ENCODE measurements at places on chromosomes 3 and 15.

GRCh38 chr15:25426896-25427610 lies 11.8 kb downstream of the UBE3A start:
- H3K27ac ChIP-seq: no peak overlapping the region
- H3K4me3 ChIP-seq: no peak overlapping the region
- H3K36me3 ChIP-seq: no peaks in the 10 kb centered on the region

- H3K27me3 ChIP-seq: no peaks in the 10 kb centered on the region
- peaks cover 14% of the 10 kb centered on the region for H3K36me3 ChIP-seq
- no peaks in the 10 kb centered on the region for H3K4me1 ChIP-seq
- H3K27ac ChIP-seq: no peak overlapping the region
These were observed 28.3 kb upstream of the TMEM42 start for GRCh38 chr3:44833394-44833793.

DNA sequence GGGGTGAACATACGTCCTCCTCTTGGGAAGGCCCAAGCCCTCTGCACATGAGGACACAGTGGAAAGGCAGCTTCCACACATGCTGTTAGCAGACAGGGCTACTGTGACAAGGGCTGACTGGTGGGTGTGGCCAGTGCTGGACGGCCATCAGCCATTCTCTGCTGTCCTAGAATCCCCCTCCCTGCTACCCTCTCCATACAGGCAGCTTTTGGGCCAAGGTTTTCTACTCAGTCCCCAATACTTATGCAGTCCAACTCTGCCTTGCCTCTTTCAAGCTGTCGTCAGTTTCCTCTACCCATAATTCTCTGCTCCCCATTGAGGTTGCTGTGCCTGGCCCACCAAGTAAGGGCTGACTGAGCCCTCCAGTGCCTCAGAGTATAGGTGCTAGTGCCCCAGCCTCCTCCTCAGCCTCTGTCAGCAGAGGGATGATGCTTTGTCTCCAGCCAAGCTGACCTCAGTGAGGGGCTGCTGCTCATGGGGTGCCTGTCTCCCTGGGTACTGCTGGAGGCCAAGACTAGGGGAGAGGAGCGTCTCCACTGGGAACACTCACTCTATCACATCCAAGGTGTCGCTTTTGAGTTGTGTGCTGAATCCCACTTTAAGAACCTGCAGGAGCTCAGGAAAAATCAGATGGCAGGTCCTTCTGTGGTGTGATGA lies 2.8 kb downstream of the LOXL1 start:
- H3K27ac ChIP-seq: no peak overlapping the region
- DNase-seq: no peak
- no peaks in the 10 kb centered on the region for H3K36me3 ChIP-seq
- H3K4me1 ChIP-seq: peaks cover 8% of the 10 kb centered on the region
- H3K27me3 ChIP-seq: peaks cover 6% of the 10 kb centered on the region

- H3K27me3 ChIP-seq: no peaks in the 10 kb centered on the region
- H3K27ac ChIP-seq: peak overlapping the region; percentile 60
- H3K4me1 ChIP-seq: peaks cover 21% of the 10 kb centered on the region
These were observed 29.0 kb upstream of the FURIN start for GRCh38 chr15:90839187-90840071.

DNA sequence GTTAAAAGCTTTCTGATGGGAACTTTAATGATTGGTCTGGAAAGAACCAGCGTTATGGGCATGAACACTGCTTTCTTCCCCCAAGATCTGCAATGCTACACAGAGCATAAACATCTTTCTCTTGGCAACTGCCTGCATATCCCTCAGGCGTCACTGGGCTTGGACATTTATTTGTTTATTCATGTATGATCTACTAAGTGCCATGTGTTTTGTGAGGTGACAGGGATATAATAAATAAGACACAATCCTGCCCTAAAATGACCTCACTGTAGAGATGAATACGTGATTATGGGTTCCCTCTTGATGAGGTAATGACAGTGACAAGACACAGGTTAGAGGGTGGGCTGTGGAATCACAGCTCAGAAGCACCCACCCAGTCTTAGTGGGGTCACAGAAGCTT lies 485.3 kb downstream of the PDCD6IP start:
- H3K4me1 ChIP-seq: peaks cover 5% of the 10 kb centered on the region
- DNase-seq: no peak
- no peaks in the 10 kb centered on the region for H3K36me3 ChIP-seq

- no peaks in the 10 kb centered on the region for H3K27me3 ChIP-seq
- H3K27ac ChIP-seq: no peak overlapping the region
- H3K4me3 ChIP-seq: no peak overlapping the region
These were observed 462.8 kb downstream of the NTRK3 start for GRCh38 chr15:87793725-87794124.

DNA sequence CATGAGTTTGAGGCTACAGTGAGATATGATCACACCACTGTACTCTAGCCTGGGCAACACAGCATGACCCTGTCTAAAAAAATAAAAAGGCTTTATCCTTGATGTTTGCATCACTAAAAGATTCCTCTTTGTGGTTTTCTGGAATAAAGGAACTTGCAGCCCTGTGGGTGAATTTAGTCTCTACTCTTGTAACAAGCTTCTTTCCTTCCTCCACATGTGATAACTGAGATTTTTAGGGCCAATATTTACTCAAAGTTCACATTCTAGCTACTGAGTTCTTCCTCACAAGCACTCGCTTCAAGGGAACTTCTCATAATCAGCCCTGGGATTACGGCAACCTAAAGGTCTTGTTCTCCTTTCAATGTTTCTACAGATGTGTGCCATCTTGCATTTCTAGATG lies 24.6 kb downstream of the COMMD2 start:
- H3K4me1 ChIP-seq: peaks cover 6% of the 10 kb centered on the region
- no peak overlapping the region for H3K27ac ChIP-seq
- no peaks in the 10 kb centered on the region for H3K27me3 ChIP-seq
- DNase-seq: no peak
- no peaks in the 10 kb centered on the region for H3K36me3 ChIP-seq

- no peaks in the 10 kb centered on the region for H3K27me3 ChIP-seq
- H3K36me3 ChIP-seq: no peaks in the 10 kb centered on the region
- no peak overlapping the region for H3K27ac ChIP-seq
- no peak for DNase-seq
- H3K4me3 ChIP-seq: no peak overlapping the region
These were observed 482.5 kb upstream of the TBL1XR1 start for GRCh38 chr3:177679568-177680471.

- H3K27ac ChIP-seq: no peak overlapping the region
- no peaks in the 10 kb centered on the region for H3K36me3 ChIP-seq
- peak; percentile 33 for DNase-seq
- H3K4me1 ChIP-seq: peaks cover 2% of the 10 kb centered on the region
These were observed 426 bp downstream of the PRKCD start for GRCh38 chr3:53161450-53161819.

DNA sequence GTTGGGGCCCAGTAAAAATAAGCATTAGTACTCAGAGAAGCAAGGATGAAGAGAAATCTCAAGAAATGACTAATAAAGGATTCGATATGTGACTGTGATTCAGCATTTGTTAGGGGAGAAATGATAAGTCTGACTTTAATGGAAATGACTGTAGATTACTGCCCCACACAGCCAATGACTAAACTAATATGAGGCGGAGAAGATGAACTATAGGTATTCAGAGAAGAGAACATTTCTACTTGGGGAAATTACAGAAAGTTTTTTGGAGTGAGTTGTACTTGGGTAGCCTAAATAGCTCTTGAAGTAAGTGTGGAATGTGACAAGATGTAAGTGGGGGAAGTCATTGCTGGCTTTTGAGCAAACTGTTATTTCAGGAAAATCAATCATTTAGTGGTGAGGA lies 380.0 kb downstream of the PDCD6IP start:
- H3K4me1 ChIP-seq: no peaks in the 10 kb centered on the region
- peak; percentile 12 for DNase-seq
- H3K36me3 ChIP-seq: no peaks in the 10 kb centered on the region
- no peak overlapping the region for H3K27ac ChIP-seq

DNA sequence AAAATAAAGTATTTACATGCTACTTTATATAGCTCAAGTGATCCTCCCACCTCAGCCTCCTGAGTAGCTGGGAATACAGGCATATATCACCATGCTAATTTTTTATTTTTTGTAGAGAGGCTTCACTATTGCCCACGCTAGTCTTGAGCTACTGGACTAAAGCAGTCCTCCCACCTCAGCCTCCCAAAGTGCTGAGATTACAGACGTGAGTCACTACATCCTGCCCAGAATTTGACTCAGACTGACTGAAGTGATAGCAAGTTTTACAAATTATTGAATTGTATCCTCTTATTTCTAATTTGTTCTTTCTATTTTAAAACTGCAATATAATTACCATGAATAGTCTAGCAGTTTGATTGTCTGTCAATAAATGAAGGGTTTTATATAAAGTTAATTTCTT lies 210.3 kb upstream of the CGNL1 start:
- DNase-seq: peak; percentile 18
- no peaks in the 10 kb centered on the region for H3K36me3 ChIP-seq
- no peaks in the 10 kb centered on the region for H3K4me1 ChIP-seq
- no peak overlapping the region for H3K27ac ChIP-seq
- no peak overlapping the region for H3K4me3 ChIP-seq

- peaks cover 4% of the 10 kb centered on the region for H3K4me1 ChIP-seq
- no peak overlapping the region for H3K27ac ChIP-seq
- peaks cover 1% of the 10 kb centered on the region for H3K36me3 ChIP-seq
- no peaks in the 10 kb centered on the region for H3K27me3 ChIP-seq
- no peak overlapping the region for H3K4me3 ChIP-seq
- DNase-seq: no peak
These were observed 1.9 kb upstream of the RMDN3 start for GRCh38 chr15:40756938-40757337.

GRCh38 chr3:72155391-72156064 lies 370.6 kb upstream of the PROK2 start:
- peak; percentile 94 for DNase-seq
- H3K4me3 ChIP-seq: no peak overlapping the region
- H3K36me3 ChIP-seq: no peaks in the 10 kb centered on the region
- no peak overlapping the region for H3K27ac ChIP-seq

DNA sequence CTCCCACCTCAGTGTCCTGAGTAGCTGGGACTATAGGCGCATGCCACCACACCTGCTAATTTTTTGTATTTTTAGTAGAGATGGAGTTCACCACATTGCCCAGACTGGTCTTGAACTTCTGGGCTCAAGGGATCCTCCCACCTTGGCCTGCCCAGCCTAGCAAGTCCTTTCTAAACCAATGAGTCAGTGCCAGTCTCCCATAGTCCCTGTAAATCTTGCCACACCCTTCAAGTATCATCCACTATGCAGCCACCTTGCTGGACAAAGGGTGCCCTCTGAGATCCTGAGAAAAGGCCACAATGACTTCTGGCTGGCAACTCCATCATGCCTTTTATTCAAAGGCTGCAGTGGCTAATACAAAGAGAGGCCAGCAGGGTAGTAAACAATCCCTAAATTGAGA lies 184.0 kb downstream of the ABHD5 start:
- no peak overlapping the region for H3K4me3 ChIP-seq
- H3K27ac ChIP-seq: no peak overlapping the region
- H3K27me3 ChIP-seq: no peaks in the 10 kb centered on the region

- peaks cover 11% of the 10 kb centered on the region for H3K4me1 ChIP-seq
- H3K36me3 ChIP-seq: no peaks in the 10 kb centered on the region
- no peak overlapping the region for H3K4me3 ChIP-seq
- H3K27me3 ChIP-seq: no peaks in the 10 kb centered on the region
- peak; percentile 29 for DNase-seq
These were observed 56.6 kb upstream of the PRTG start for GRCh38 chr15:55799291-55800212.

DNA sequence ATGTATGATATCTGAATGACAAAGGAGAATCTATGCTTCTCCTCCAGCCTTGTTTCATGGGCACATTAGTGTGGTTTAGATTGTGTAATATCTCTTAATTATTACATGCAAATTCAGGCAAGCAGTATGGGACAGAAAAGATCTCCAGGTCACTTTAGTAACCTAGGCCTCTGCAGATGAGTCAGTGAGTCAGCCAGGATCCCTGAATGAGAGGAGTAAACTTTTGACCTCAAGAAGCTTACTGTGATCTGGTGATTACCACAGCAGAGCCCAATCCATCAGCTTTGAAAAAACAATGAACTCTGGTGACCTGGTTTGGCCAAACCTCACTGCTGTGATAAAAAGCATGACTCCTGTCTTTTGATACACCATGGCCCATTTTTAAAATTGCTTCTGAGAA lies 107.8 kb downstream of the LRRN1 start:
- DNase-seq: no peak
- H3K36me3 ChIP-seq: no peaks in the 10 kb centered on the region
- H3K4me3 ChIP-seq: no peak overlapping the region
- H3K27ac ChIP-seq: no peak overlapping the region
- no peaks in the 10 kb centered on the region for H3K4me1 ChIP-seq

GRCh38 chr3:189577050-189577951 lies 53.9 kb upstream of the TP63 start:
- no peak for DNase-seq
- no peaks in the 10 kb centered on the region for H3K36me3 ChIP-seq
- no peak overlapping the region for H3K4me3 ChIP-seq
- H3K4me1 ChIP-seq: no peaks in the 10 kb centered on the region

- H3K4me3 ChIP-seq: no peak overlapping the region
- H3K27ac ChIP-seq: no peak overlapping the region
- H3K36me3 ChIP-seq: no peaks in the 10 kb centered on the region
- no peaks in the 10 kb centered on the region for H3K27me3 ChIP-seq
- H3K4me1 ChIP-seq: no peaks in the 10 kb centered on the region
These were observed 555.8 kb upstream of the IL12A start for GRCh38 chr3:159432682-159433340.

GRCh38 chr3:56997675-56998074 lies 62.8 kb upstream of the SPATA12 start:
- no peaks in the 10 kb centered on the region for H3K27me3 ChIP-seq
- H3K36me3 ChIP-seq: no peaks in the 10 kb centered on the region
- H3K4me1 ChIP-seq: peaks cover 3% of the 10 kb centered on the region
- no peak overlapping the region for H3K27ac ChIP-seq

DNA sequence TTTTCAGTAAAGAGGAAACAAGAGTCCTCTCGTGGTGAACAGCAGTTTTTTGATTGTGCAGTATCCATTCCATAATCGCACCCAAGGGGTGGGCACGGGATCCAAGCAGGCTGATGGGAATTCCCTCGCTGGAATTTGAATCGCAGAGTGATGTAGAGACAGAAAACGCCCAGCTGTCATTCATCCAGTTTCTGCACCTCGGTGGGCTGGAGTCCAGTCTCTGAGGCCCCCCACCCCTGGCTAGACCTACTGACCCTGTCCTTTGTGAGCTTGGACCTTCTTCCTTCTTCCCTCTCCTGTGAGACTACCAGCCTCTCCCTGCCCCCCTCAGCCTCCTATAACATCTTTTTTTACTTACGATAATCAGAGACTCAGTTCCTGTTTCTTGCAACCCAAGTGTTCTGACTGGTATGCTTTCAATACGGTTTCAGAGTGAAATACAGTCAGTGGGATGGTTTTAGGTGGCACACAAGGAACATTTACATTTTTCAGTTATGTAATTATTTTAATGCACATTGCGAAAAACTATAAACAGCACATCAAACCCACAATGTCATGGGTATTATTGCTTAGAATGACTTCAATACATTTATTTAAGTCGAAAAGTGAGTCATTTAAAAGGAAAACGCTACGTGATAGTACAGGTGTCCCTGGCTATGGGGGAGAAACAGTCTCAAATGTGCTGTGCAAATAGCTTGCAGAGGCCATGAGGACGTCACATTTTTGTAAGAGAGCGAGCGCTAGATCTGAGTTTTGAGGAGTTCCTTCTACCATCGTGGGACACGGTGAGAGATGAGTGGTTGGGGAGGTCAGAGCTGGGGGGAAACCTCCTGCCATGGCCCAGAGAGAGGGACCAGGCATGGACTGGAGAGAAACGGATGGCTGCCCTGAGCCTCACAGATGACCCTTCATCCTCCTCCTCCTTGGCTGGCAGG lies 37.5 kb upstream of the CHST2 start:
- H3K4me1 ChIP-seq: peaks cover 2% of the 10 kb centered on the region
- H3K27ac ChIP-seq: no peak overlapping the region
- H3K36me3 ChIP-seq: no peaks in the 10 kb centered on the region

GRCh38 chr15:52217186-52217585 lies 26.0 kb upstream of the GNB5 start:
- H3K4me3 ChIP-seq: no peak overlapping the region
- no peaks in the 10 kb centered on the region for H3K4me1 ChIP-seq
- DNase-seq: peak; percentile 39
- no peaks in the 10 kb centered on the region for H3K27me3 ChIP-seq
- H3K36me3 ChIP-seq: no peaks in the 10 kb centered on the region
- H3K27ac ChIP-seq: no peak overlapping the region
